ENCODE measurements at places on chromosomes 11 and 22.
A peak's percentile ranks its signal among the peaks of the same experiment; 100 is the strongest.

GRCh38 chr11:100810146-100810545, 123.1 kb downstream of the ARHGAP42 start:
- H3K27me3 ChIP-seq, result no peaks in the 10 kb centered on the region
- no peaks in the 10 kb centered on the region for H3K4me1 ChIP-seq
- H3K4me3 ChIP-seq, result no peak overlapping the region
- no peak for DNase-seq

DNA sequence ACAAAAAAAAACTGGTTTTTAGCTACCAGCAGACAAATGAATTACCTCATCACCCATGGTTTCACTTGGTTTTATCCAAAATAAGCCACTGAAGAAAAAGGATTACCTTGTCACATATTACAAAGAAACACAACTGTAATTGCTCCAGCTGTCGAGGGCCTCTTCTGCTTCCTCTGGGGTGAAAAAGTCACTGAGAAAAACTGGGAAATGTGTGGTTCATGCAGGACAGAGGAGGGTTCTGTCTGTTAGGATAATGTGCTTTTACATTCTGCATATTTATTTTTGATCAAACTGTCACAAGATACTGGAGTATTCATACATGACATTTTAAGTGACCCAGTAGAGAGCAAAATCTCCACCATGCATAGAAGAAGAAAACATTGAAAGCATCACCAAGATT, 211.7 kb downstream of the NAV2 start:
- no peaks in the 10 kb centered on the region for H3K36me3 ChIP-seq
- H3K27me3 ChIP-seq, result no peaks in the 10 kb centered on the region
- no peak overlapping the region for H3K4me3 ChIP-seq
- no peak for DNase-seq
- no peaks in the 10 kb centered on the region for H3K4me1 ChIP-seq

DNA sequence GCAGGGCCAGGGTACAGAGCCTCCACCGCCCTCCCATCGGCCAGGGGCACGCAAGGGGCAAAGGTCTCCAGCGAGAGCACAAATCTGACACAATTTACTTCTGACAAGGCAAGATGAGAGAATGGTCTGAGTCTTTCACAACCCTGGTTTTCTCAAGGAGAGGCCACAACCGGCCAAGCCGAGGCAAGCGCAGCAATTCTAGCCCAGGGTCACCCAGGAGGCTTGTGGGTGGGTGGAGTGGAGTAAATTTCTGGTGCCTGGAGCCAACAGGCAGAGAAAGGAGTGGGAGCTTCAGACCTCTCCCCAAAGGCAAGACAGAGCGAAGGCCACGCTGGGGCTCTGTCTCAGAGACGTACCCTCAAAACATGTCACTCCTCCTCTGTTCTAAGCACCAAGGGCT, 9.3 kb downstream of the LARGE2 start:
- no peaks in the 10 kb centered on the region for H3K27me3 ChIP-seq
- H3K4me3 ChIP-seq, result no peak overlapping the region
- peaks cover 13% of the 10 kb centered on the region for H3K4me1 ChIP-seq
- no peak overlapping the region for H3K27ac ChIP-seq
- H3K36me3 ChIP-seq, result no peaks in the 10 kb centered on the region

DNA sequence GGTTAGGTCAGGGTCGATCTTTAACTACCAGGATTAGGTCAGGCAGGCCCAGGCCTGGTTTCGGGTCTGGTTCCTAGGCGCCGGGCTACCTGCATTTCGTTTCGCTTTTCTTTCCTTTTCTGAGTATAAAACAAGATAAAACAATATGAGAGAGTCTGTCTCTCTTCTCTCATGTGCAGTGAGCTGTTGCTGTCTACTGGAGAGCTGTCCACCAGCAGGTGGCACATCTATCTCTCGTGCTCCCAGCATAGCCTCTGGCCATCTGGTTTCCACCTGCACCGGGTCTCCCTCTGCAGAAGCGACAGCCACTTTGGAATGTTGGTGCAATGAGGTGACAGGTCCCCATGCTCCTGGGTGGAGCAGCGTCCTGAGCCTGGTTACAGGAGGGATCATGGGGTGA, 27.6 kb downstream of the RIBC2 start:
- H3K36me3 ChIP-seq, result no peaks in the 10 kb centered on the region
- no peak overlapping the region for H3K27ac ChIP-seq
- H3K27me3 ChIP-seq, result peaks cover 19% of the 10 kb centered on the region
- H3K4me3 ChIP-seq, result peak overlapping the region; percentile 6
- peak; percentile 68 for DNase-seq

DNA sequence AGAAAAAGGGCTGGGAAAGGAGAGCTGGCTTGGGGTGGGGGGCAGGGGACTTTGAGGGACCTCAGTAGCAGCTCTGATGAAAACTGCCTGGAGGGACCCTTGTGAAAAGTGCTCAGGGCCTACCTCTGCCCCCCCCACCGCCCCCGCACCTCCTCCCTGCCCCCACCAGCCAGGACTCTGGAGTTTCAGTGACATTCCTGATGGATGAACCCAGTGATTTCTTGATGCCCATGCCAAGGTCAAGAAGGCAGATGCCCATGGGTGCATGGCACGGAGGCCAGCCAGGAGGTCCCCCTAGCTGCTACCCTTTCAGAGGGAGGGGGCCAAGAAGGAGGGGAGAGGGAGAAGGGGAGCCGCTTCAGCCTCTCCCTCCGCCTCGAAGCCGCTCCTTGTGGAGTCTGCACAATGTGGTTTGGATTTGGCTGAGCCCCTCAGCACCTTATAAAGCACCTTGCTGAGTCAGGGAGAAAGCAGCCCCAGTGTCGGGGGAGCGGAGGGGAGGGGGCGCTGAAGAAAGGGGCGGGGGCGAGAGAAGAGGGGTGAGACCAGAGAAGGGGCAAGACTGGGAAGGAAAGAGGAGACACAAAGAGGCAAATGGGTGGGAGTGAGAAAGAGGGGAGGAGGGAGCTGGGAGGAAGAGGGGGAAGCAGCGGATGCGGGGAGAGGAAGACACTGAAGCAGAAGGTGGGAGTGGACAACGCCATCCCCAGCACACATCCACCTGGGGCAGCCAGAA, 2.1 kb upstream of the CLCF1 start:
- peaks cover 24% of the 10 kb centered on the region for H3K27me3 ChIP-seq
- no peak overlapping the region for H3K4me3 ChIP-seq
- no peak for DNase-seq
